ENCODE measurements at places on chromosomes 11 and 22.

- no peak for DNase-seq
These were observed 21.3 kb upstream of the NCF4 start for GRCh38 chr22:36839356-36840073.

DNA sequence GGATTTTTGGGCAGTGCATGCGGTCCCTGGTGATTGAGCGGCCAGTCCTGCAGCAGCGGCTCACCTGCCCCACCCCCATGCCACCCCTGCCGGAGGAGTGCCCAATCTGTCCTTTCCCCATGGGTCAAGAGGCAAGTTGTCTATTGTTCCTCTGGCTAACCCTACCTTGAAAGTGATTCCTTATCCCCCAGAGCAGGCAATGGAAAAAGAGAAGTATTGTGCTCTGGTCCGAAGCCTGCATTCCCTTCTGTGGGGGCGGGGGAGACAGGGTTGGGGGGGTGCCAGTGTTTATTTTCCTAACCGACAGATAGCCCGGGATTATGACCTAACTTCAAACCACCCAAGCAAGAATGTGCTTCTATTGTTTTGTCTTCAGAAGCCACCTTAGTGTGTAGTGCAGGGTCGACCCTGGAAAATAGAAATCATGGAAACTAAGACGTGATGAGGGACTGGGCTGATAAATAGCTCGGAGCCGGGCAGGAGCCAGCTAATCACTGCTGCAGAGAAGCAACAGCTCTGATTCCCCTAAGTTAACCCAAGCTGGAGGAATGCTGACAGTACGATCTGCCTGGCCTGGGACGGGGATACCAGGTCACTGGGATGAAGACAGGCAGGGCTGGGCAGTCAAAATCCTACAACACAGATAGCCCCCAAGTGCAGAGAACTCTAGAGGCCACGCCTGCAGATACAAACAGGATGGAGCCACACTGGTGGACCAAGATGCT lies 38.7 kb upstream of the ATXN10 start:
- no peak for DNase-seq

DNA sequence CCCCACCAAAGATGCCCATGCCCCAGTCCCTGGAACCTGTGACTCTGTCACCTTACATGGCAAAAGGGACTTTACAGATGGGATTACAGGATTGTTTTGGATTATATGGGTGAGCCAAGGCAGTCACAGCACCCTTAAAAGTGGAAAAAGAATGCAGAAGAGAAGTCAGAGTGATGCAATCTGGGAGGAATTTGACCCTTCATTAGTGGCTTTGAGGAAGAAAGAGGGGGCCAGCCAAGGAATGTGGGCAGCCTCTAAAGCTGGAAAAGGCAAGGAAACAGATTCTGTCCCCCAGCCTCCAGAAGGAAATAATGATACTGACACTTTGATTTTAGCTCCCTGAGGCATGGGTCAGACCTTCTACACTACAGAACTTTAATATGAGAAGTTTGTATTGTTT lies 257.3 kb upstream of the ISX start:
- no peak for DNase-seq

- no peak for DNase-seq
These were observed 225.3 kb downstream of the ADAMTS15 start for GRCh38 chr11:130673698-130674097.

DNA sequence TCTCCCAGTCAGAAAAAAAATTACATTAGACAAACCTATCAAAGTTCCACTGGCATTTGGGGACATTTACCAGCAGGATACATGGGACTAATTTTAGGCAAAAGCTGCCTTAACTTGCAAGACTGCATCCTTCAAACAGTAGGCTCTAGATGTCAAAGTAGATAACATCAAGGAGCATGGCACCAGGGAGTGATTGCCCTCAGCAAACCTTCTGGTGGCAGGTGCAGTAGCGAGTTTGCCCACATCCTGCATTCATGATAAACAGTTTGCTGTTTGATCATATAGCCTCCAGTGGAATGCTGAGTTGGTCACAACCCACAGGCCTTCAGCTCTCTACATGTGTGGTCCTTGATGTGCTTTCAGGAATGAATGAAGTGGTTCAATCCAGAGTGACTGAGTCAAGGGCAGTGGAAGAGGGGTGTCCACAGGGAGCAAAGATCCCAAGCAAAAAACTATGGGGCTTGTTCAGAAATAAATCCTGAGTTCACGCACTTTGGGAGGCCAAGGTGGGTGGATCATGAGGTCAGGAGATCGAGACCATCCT lies 12.0 kb downstream of the SCGB1D2 start:
- DNase-seq, result no peak

DNA sequence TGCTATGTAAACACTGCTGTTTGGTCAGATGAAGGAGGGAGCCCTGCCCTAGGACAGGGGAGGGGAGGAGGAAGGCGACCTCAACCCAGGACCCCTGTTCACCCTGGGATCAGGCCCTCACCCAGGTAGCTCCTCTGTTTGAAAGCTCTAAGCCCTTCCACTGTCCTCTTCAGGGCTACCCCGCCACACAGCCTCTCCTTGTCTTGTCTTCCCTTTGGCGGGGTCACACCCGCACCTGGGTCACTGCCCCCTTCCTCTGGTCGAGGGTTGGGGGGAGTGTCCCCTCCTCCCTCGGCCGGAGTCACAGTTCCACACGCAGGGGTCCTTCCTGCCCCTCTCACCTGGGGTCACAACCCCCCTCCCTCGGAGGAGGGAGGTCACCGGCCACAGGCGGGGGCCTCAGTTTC lies 463 bp upstream of the PTPMT1 start:
- DNase-seq, result no peak

DNA sequence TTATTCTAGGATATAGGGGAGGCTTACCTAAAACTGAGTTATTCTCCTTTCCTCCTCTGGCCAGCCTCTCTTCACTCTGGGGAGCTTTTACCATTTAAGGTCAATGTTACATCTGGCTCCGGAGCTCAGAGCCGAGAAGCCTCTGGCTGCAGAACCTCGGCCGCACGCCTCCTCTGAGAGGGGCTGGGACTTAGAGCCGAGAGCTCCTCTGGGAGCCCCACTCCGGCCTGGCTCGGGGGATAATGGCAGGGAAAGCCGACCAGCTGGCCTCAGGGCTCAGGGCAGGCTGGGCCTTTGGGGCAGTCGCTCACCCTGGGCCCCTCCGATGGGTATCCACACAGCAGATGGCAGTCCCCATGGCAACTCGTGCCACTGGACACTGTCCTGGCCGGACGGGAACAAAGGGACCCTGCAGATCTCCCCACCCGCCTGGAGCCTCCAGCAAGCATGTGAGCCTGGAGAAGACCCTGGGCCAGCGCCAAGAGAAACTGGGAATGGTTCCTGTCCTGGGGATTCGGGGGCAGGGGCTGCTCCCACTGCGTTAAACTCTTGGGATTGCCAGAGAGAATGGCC lies at the start of gene IRAG1:
IRAG1 (minus strand) TSS at position 247 of the 573 bp plus-strand sequence; CDS start at position 94, 153 bp downstream.
- DNase-seq, result no peak

All from stimulated activated CD8-positive, alpha-beta memory T cell treated with anti-CD3 and anti-CD28 coated beads, Interleukin-4, amount 100 ng/mL, for 1 hour (primary cell).